ENCODE measurements at places on chromosomes 7 and 10. TPM values are rescaled to one million over a fixed set of nuclear protein-coding genes. Genes with fewer than 3 reads are reported as not detected.

GRCh38 chr10:98878418-98878817 lies 357.2 kb downstream of the HPSE2 start:
- no peak for DNase-seq

DNA sequence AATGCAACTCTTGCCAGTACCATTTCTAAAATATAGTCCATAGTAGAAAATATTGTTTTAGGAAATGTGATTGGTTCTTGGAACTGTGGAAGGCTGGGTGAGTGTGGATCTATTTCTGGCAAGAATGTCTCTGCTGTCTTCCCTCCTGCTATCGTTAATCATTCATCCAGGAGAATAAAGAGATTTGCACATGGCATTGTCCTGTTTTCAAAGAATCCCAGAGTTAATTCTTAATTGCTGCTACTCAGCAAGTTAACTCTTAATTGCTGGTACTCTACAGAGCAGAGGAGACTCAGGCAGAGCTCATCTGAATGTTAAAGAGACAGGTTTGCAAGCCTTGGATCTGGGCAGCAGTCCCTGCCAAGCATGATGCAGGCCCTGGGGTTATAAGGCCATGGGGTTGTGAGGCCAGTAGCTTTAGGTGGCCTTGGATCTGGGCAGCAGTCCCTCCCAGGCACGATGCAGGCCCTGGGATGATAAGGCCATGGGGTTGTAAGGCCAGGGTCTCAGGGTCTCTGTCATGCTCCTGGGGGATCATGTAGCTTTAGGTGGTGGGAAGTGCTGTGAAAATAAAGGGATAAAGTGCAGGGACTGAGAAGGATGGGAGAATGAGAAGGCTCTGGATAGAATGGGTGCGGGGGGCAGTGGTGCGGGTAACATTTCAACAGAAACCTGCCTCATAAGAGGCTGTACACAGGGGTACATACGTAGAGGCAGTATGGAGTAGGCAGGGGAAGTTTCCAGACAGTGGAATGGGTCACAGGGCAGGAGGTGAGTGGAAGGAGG lies 162.3 kb downstream of the SVIL start:
- no peak for DNase-seq

GRCh38 chr10:110387983-110388686 lies 83.4 kb upstream of the SMNDC1 start:
- DNase-seq = peak; percentile 42

DNA sequence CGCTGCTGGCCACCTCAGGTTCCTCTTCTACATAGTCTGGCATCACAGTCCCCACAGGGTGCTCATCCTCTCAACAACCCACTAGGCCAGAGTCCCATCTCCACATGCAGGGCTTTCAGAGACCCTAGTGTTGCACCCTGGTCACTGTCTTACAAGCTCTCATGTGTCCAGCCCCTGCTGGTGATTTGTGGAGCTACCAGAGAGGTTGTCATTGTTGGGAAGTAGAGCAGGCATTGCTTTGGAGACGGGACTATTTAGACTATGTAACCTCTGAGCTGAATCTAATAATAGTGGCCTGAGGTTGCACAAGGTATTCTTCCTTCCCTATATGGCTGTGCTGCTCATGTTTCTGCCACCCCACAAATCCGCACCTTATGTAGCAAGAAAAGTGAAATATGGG lies 135.3 kb upstream of the VWC2 start:
- DNase-seq = no peak

GRCh38 chr7:129803546-129804081 lies 149.1 kb downstream of the UBE2H start:
- DNase-seq = no peak

DNA sequence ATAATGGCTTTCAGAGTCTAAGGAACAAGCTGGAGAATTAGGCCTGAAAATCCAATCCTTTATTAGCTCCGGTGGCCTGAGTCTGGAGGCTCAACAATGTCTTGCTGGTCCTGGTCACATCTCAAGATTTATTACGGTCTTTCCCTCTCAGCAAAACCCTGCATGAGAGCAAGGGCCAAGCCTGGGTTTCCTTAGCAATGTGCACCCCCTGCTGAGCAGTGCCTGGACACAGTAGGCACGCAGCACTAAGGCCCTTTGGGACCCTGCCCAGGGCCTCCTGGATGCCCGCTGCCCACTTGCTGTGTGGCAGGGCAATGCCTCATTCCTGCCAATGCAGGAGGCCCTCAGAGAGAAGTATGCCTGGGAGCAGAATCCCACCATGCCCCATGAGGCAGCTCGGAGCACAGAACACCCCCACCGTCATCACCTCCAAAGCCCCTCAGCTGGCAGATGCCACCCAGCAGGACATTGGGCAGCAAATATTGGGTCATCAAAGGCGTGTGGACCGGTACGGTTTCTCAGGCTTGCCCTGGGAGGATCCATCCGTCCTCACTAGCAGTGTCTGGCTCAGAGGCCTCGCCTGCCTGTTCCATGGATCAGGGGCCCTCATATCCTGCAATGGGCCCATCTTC lies 156.4 kb downstream of the OAT start:
- no peak for DNase-seq

Gene WASHC2A
- polyA plus RNA-seq = 33.9 TPM

Gene AKR1C4
- polyA plus RNA-seq = not detected

DNA sequence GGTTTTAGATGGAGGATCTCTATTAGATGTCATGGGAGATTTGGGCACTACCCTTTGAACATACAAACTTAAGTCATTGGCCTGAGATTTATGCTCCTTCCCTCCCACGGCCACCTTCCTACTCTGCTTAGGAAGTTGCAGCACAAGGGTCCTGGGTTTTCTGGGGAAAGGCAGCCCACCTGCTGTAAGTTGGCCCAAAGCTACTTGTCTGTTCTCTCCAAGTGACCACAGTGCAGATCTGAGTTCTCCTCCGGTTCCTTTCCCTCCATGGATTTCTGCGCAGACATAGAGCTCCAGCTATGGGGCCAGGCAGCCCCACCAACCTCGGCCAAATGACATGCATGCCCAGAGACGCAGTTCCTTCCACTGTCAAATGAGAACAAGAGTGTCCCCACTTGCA lies 12.8 kb upstream of the C10orf53 start:
- no peak for DNase-seq

Gene SEMA3E
- 1.0 TPM for polyA plus RNA-seq

DNA sequence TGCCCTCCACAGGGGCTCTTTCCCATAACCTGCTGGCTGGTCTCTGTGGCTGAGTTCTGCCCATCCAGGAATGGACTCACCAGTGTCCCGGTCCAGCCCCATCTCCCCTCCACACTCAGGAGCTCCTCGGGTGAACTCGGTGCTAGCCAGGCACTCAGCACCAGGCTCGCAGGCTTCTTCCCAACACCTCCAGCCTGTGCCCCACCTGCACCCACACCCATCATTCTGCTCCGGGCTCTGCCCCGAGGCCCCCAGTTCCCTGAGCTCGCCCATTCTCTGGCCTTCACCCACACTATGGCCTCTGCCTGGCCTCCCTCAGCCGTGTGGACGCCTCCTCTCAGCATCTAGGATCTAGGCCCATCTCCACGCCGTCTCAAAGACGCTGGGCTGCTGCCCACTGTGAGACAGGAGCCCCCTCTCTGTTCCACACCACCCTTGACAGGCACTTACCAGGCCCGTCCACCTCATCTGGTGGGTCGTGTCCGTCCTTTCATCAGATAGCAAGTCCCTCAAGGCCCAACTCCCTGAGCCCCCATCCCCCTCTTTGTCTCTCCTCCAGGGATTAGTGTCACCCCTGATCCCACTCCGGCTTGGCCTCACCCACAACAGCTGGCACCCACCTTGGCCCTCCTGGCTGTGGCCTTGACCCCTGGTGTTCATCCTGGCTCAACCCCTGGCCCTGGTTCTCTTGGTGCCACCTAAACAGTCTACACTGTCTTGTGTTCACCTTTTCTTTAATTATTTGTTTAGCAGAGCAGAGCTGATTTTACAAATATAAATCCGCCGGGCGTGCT lies 76.0 kb upstream of the FAM20C start:
- DNase-seq = no peak

Gene CHRM2
- polyA plus RNA-seq = 0.71 TPM

GRCh38 chr7:94055963-94056362 lies 51.8 kb upstream of the BET1 start:
- DNase-seq = no peak

Gene TSPAN33
- polyA plus RNA-seq = 8.2 TPM

- DNase-seq = no peak
Observed at GRCh38 chr10:71972746-71973695, 8.8 kb downstream of the CHST3 start.

- DNase-seq = no peak
Observed at GRCh38 chr7:158355456-158356065, 232.1 kb downstream of the PTPRN2 start.

Gene SPDYE16
- polyA plus RNA-seq = 0.14 TPM

DNA sequence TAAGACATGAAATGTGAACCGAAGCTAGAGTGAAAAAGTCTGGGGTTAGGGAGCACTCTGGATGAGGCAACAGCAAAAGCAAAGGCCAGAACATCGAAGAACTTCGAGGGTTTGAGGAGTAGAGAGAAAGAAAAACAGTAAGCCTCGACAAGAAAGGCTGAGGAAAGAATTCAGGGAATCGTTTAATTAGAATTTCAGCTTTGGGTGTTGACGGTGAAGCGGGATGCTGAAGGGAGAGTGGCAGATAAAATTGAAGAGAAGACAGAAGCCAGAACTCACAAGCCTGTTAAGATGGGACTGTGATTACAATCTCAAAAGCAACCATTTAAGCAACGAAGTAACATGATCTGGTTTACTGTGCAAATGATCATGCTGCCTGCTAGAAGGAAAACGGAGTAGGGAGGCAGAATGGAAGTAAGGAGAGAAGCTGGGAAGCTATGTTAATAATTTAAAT lies 2.1 kb downstream of the TRDMT1 start:
- DNase-seq = peak; percentile 72

Gene ADAM22
- 0.26 TPM for polyA plus RNA-seq

GRCh38 chr10:16799621-16800020 lies 17.6 kb downstream of the RSU1 start:
- DNase-seq = no peak

- peak; percentile 15 for DNase-seq
Observed at GRCh38 chr7:26060733-26061677, 91.0 kb upstream of the NFE2L3 start.

DNA sequence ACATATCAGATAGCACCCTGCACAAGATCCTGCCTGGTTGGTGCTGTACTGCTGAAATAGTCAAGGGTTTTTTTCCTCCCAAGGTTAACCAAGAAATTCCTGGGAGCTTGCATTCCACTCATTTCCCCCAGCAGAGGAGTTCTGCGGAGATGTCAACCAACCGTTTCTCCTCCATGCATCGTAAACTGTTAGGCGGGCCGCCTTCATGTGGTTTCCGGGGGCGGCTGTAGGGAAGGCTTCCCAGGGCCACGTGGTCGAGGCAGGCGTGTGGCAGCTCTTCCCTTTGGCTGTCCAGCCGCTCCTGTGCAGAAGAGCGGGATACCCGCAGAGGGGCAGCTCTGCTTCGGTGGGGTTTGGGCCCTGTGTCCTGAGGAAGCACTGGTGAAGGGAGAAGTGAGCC lies 113.7 kb downstream of the RGS10 start:
- DNase-seq = no peak

DNA sequence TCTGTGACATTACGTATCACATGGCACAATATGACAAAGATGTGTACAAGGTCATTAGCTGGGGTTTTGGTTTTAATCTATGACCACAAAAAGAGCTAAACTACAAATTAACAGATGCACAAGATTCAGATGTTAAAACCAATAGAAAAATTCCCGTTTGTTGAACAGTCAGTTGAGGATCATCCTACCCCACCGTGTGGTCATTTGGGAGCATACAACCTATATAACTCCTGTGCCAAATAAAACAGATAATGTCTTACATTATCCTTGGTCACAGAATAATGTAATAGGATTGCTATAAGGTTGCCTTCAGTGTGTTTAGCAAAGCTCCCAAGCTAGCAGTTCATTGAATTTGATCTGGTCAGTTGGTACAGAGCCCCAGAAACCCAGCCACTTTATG lies 28.2 kb downstream of the ASNS start:
- DNase-seq = no peak

Gene ZDHHC16
- polyA plus RNA-seq = 44.2 TPM

DNA sequence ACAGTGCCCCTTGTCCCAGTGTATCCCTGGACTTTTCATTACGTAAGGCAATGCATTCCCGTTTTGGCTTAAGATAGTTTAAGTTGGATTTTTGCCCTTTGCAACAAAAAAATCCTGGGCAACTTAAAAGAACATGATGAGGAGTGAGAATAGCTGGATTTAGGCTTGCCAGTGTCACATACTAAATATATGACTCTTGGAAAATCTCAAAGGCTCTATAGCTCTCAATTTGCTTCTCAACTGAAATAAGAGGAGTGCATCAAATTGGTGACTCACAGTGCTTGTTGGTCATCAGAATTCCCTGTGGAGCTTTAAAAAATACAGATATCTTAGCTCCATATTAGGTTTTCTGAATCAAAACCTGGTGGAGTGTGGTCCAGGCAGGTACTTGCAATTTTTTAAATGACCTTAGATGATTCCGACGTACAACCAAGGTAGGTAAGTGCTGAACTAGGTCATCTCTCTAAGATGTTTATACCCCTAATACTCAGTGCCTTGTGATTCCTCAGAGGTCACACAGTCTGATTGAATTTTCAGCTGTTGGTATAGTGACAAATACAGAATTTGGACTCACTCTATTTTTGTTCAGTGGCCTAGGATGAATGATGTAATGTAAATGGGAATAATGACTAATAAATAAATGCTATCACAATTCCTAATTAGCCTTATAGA lies 33.9 kb upstream of the ORC5 start:
- no peak for DNase-seq

DNA sequence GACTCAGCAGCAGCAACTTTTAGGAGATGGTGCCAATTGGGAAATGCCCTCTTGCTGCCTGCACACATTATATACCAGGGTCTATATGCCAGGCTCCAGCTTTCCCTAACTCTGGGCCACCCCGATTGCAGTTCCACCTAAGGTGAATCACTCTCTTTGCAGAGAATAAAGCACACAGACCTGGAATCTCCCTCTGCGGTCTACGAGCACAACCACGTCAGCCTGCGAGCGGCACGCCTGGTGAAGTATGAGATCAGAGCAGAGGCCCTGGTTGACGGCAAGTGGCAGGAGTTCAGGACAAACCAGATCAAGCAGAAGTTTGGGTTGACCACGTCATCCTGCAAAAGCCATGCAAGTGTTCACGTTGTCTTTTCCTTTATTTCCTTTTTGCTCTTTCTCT lies 38.2 kb upstream of the PLEKHA1 start:
- no peak for DNase-seq

- no peak for DNase-seq
Observed at GRCh38 chr10:34205452-34205851, 609.6 kb downstream of the PARD3 start.

Gene IFIT1B
- polyA plus RNA-seq = not detected

Gene TMEM140
- polyA plus RNA-seq = 35.2 TPM

Data from lung (tissue), 17 donors.